ENCODE measurements at places on chromosomes 5 and 9.

- no peak for DNase-seq
Observed at GRCh38 chr9:93210324-93210973, 26.5 kb downstream of the WNK2 start.

DNA sequence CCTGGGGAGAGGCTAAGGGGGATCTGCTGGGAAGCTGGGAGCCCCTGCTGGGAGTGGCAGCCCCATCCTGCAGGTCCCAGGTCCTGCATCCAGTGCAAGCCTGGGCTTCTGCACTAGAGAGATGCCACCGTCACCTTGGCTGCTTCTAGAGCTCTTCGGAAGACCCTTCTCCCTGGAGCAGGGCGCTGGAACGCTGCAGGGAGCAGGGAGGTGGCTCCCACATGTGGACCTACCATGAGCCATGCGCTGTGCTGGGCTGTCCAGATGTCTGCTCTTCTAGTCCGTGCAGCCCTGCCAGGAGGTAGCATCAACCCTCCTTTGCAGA lies 90.9 kb upstream of the PHYKPL start:
- DNase-seq = no peak

DNA sequence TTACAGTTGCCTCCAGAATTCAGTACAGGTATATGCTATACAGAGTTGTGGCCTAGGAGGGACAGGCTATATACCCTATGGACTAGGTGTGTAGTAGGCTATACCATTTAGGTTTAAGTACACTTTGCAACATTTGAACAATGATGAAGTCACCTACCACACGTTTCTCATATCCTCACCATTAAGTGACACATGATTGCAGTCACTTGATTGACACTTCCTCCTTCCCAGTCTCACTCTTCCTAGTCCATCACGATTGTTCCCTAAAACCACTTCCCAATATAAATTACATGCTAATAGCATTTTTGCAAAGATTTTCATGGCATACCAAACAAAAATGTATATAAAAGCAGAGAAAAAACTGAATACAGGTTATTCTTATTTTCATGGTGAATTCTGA lies 312.2 kb downstream of the EPB41L4A start:
- no peak for DNase-seq

DNA sequence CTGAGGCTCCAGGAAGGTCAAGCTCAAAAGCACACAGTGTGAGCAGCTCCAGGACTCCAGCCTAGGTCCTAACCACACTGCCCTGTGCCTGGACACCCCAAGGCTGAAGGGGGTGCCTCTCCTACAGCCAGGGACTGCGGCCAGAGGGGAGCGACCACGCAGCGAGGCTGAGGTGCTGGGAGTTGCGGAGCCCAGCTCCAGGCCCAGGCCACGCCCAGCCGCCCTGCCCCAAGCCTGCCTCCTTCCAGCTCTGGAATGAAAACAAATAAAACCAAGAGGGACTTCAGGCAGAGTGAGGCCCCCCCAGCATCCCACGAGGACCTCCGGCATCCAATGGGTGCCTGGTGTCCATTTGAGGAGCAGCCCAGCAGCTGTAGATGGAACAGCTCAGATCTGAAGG lies 15.2 kb downstream of the VAV2 start:
- no peak for DNase-seq

DNA sequence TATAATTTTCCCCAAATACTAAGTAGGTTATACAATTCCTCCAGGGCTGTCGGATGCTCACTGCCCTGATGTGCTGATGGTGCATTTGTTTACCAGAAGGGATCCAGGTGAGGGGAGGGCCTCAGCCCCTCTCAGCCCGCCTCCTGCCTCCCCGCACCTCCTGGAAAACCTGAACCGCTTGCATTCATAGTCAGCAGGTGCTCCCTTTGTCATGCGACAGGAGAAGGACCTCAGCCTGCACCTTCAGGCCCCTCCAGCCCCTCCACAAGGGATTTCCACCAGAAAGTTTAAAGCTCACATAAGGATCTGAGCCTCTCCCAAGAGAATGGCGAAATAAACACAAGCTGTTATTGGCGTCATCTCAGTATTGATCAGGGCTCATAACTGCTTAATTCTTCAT lies 36.5 kb upstream of the NTNG2 start:
- no peak for DNase-seq

GRCh38 chr9:32578976-32579375 lies 6.0 kb upstream of the NDUFB6 start:
- DNase-seq = no peak

DNA sequence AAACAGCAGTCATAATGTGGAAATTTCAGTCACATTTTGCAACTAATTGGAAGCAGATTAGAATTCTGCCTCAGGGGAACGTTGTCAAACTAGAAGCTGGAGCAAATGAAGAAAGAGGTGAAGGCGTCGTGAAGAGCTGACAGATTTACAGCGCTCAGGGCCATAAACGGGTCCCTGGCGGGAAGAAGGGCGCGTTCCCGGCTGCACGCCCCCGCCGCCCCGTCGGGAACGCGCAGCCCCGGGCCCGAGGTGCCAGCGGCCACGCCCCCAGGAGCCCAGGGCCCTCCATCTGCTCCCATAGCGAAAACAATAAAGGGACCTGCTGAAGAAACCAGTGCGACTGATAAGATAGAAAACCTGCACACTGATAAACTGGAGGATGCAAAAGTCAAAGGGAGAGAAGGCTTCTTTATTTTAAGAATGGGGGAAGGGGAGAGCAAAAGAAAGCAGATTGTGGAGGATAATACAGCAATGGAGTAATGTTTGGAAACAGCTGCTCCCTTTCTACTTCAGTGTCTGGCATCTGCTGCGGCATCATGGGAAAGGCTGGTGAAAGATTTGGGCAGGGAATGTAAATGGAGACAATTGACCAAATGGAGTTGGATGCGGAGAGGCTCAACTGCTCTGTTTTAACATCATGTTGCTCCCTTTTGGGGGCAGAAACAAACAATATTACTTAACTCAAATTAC lies 11.1 kb downstream of the ZNF608 start:
- DNase-seq = no peak
